ENCODE measurements at places on chromosomes 2 and 18. TPM values are rescaled to one million over a fixed set of nuclear protein-coding genes. Genes with fewer than 3 reads are reported as not detected.
A peak's percentile ranks its signal among the peaks of the same experiment; 100 is the strongest.

Gene PCARE
- not detected for total RNA-seq

Gene SCYGR4
- total RNA-seq = 0.99 TPM

Gene CFAP221
- total RNA-seq = not detected

Gene EPG5
- 76.5 TPM for total RNA-seq

Gene ATOH8
- not detected for total RNA-seq

Gene TRIM43
- not detected for total RNA-seq

Gene FLACC1
- 4.5 TPM for total RNA-seq

Gene SMYD1
- total RNA-seq = not detected

Gene DNAJC5G
- total RNA-seq = not detected

Gene KCNF1
- not detected for total RNA-seq

Gene NT5C1B
- not detected for total RNA-seq

Gene ARHGAP28
- total RNA-seq = not detected

Gene IL37
- total RNA-seq = not detected

Gene ACVR1
- total RNA-seq = 38.2 TPM

Gene LRP1B
- total RNA-seq = not detected

Gene CMPK2
- total RNA-seq = 5.3 TPM

Gene PFN4
- total RNA-seq = not detected

Gene KANSL3
- total RNA-seq = 61.2 TPM

Gene POTEI
- not detected for total RNA-seq

Gene HOXD3
- not detected for total RNA-seq

Gene SUCLG1
- 45.8 TPM for total RNA-seq

DNA sequence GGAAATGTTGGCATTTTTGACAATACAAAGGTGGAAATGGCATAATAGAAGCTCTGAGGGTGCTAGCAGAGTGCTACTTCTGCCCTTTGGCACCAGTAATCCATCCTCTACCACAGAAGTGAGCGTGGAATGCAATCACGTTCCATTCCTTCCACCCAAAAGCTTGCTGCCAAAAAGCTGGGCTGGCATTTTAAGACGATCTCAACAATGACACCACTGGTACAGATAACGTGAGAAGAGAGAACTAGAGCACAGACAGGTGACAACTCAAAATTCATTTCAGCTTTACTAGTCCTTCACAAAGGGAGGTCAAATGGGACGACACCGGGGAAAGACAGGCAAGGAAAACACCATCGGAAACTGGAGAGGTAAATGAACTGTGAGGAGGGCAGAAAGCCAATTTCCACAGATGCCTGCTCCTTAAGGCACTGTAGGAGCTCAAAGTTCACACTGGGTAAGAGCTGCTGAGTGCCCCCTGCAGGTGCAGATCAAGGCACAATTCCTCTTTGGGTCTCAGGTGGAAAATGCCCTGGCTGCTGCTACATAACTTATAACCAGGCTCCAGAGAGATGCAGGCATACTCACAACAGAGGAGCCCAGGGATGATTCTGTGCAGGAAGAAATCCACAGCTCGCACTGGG is 50.7 kb upstream of the RNU4ATAC start:
- no peak for DNase-seq

DNA sequence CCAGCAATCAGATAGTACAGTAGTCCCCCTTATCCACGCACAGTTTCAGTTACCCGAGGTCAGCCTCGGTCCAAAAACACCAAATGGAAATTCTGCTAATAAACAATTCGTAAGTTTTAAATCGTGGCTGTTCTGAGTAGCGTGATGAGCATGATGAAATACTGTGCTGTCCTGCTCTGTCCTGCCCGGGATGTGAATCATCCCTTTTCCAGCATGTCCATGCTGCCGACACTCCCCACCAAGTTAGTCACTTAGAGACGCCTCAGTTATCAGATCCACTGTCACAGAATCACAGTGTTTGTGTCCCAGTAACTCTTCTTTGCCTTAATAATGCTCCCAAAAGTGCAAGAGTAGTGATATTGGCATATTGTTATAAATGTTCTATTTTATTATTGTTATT is 62.1 kb downstream of the MEX3C start:
- no peak for DNase-seq

DNA sequence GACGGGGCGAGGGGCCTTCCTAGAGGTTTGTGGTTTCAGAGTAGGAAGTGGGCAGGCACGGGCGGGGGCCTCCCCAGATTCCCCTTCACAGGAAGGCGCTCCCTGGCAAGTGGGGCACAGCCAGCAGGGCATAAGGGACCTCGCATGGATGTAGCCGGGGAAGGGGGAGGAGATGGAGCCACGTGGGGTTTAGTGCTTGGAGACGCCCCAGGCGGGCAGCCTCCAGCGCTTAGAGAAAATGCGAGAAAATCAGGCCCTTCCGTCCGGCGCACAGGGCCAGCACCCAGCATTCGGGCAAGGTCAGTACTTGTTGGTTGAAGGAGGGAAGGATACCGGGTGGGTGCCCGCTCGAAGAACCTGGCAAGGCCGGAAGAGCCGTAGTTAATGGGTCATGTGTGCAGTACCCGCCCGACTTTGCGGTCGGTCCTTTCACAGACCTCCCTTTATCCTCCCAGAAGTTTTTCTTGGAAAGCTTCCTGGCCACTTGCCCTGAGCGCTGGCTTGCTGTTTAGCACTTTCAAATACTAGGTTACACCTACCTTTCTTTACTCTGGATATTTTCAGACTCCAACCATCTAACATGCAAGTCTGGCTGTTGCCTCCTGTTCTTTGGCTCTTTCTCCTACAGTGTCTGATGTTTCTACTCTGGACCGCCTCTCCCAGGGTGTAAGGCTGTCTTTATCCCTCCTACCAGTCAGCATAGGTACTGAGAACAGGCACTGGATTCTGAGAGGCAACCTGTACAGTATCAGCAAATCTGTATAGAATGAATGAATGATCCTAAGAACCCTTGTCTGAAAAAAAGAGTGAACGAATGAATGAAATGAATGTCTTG is 78.1 kb downstream of the CIB4 start:
- no peak for DNase-seq

GRCh38 chr2:188677142-188677541 is 297.0 kb upstream of the COL3A1 start:
- no peak for DNase-seq

GRCh38 chr2:551621-552020 is 125.6 kb downstream of the TMEM18 start:
- no peak for DNase-seq

DNA sequence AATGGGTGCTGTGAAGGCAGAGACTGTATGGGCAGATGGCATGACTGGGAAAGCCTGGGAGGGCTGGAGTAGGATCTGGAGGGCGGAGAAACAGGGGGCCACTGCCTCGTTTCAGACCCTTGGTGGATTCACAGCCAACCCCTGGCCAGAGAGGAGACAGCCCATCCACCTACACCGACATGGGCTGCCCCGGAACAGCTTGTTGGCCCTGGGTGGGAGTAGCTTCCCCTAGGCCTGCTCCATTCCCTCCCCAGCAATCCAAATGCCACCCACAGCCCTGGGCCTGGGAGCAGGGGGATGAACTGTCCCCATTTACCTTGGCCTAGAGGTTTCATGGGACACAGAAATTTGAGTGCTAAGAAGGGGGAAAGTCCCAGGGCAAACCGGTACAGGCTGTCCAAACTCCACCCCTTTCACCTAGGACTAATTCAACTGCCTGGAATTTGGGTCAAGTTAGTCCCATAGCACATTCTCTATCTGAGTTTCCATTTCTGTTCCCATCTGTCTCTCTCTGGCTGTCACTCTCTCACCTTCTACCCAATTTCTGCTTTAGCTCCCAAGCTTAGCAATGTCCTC is 37.0 kb downstream of the LBH start:
- no peak for DNase-seq

- DNase-seq = no peak
Observed at GRCh38 chr2:11187731-11188130, 32.5 kb downstream of the SLC66A3 start.

DNA sequence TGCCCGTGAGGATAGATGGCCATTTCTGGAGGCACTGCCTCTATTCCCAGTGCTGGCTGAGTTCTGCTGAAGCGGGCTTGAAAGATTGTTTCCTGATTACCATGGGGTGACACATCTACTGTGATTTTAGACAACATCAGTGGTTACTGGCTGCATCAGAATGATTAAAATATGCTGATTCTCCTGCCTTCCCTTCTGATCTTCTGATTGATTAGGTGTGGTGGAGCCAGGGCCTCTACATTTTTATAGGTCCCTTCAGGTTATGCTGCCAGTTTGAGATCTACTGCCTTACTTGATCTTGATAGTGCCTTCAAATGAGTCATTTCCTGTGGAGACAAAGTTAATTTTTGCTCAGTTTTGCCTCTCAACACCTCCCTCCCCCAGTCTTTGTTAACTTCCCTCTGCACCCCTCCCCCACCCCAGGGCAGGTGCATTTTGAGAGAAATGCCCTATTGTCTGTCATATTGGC is 31.6 kb upstream of the SNORC start:
- peak; percentile 46 for DNase-seq

DNA sequence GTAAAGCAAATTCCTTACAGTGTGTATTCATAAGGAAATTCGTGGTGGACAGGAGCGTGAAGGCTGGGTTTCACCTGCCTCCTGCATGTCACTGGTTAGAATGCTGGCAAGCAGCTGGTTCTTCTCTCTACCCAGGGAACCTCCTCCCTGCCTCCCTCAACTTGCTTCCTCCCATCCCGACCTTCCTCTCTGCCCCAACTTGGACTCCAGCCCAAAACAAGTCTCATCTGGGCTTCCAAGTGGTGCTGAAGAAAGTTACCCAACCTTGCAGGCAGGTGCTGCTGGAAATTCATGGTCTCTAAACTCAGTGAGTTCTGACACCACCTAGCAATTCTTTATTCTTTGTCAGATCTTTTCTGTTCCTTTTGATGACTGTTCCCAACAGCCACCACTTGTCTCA is 184.5 kb downstream of the BCL2 start:
- DNase-seq = no peak

- DNase-seq = no peak
Observed at GRCh38 chr18:14031053-14031452, 101.2 kb downstream of the ZNF519 start.

GRCh38 chr2:47512581-47513083 is 109.7 kb downstream of the MSH2 start:
- DNase-seq = no peak

GRCh38 chr2:35204323-35204722 is 1151.3 kb upstream of the CRIM1 start:
- DNase-seq = no peak

GRCh38 chr2:212480447-212480846 is 58.2 kb downstream of the ERBB4 start:
- DNase-seq = no peak

GRCh38 chr2:71687412-71687811 is 234.1 kb downstream of the DYSF start:
- no peak for DNase-seq

DNA sequence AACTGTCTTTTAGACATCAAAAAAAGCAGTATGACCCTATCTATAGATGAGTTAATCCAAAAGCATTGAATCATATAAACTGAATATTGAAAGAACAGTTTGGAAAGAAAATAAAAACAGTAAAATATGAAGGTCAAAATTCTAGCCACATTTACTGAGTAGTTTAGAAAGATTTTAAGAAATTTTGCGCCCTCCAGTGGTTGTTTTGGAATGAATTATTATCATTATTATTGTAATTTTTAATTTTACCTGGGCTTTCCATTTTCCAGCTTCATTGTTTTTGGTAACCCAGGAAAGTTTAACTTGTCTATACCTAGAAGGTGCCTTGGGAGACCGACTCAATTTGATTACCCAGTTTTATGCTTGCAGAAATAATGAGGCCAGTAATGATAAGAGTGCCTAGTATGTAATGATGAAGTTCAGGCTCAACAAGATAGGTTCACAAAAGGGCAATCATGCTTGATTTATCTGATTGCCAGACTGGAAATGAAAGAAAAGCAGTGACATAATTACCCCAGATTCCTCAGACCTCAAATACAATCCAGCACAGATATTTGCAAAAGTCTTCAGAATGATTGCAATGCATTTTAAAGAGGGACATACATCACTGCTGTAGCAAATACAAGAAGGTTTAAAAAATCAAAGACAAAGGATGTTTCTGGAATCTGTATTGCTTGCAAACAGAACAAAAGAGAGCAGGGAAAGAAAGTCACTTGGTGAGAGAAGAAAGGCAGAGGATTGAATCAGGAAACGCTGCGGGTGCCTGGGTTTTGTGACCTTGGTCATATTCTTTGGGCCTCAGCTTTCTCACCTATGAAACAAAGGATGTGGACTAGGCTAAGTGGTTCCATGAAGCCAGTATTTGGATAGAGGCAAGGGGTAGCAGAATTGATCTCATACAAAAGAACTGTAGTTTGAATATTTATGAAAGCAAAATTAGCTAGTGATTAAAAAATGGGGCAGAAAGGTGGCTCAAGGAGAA is 153.8 kb downstream of the MAP2 start:
- no peak for DNase-seq

GRCh38 chr18:59454909-59455727 is 96.1 kb upstream of the LMAN1 start:
- no peak for DNase-seq

DNA sequence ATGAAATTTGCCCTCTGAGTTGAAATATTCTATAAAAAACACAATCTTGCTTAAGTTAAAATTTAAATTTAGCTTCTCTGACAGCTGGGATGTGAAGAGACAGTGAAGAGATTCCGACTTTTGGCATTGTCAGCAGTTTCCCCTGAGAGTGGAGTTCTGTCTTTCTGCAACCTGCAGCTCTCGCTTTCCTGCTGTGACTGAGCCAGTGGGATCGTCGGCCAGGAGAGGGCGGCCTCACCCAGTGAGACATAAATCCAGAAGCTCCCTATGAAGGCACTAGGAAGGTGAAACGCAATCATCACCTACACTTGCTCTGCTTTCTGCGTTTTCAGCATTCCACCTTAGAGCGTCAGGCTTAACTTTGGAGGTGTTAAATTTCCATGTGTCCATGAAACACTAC is 75.4 kb upstream of the HNMT start:
- DNase-seq = no peak

GRCh38 chr2:217142649-217143266 is 282.9 kb upstream of the TNP1 start:
- DNase-seq = no peak

DNA sequence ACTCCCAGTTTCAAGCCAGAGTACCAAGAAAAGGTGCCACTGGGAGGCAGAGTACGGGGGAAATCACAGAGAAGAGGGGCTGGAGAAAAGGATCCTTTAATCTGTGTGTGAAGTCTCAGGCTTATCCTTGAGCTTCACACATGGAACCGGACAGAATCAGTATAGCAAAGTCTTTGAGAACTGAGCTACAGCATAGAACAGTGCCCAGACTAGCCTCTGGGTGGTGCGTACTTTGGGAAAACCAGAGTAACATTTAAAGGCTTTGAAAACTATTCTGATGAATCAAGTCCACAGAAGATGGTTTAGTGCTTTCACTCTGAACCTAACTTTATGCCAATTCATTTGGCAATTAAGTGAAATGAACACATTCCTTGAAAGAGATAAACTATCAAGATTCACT is 83.1 kb downstream of the BABAM2 start:
- DNase-seq = no peak

GRCh38 chr18:73461038-73461779 is 593.4 kb upstream of the NETO1 start:
- DNase-seq = no peak

GRCh38 chr2:118687698-118688097 is 159.8 kb downstream of the EN1 start:
- DNase-seq = no peak

- no peak for DNase-seq
Observed at GRCh38 chr2:47751856-47752414, 31.0 kb upstream of the MSH6 start.
